Hepatocyte (in vitro differentiated cells): ENCODE measurements at places on chromosomes 4 and X. TPM values are rescaled to one million over a fixed set of nuclear protein-coding genes. Genes with fewer than 3 reads are reported as not detected.
A peak's percentile ranks its signal among the peaks of the same experiment; 100 is the strongest.

GRCh38 chr4:76087007-76087769 lies 12.7 kb downstream of the ART3 start:
- DNase-seq, result peak; percentile 77

DNA sequence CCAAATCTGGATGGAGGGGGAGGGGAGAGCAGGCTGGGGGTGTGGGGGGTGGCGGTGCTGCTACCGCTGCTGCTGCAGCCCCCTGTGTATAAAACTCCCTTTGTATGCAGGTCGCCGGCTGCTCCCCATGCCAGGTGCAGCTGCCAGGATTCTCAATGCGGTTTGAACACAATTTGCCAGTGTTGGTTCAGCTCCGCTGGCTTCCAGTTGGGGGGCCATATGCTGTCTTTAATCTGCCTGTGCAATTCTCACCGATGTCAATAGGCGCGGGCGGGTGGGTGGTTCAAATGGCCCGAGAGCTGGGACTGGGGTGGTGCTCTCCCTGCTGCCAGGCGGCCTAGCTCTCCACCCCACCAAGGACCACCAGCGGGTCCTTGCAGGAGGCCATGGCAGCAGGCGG lies 257.6 kb downstream of the BCOR start:
- no peak for DNase-seq

- no peak for DNase-seq
Measured at GRCh38 chr4:108219998-108220397, 51.3 kb upstream of the LEF1 start.

- DNase-seq, result no peak
Measured at GRCh38 chr4:157591245-157591644, 370.7 kb downstream of the GRIA2 start.

GRCh38 chr4:167642250-167642649 lies 408.0 kb upstream of the SPOCK3 start:
- DNase-seq, result no peak

GRCh38 chrX:147646949-147647723 lies 264.6 kb upstream of the FMR1 start:
- DNase-seq, result no peak

GRCh38 chr4:55032179-55032578 lies 93.2 kb downstream of the KDR start:
- DNase-seq, result no peak

DNA sequence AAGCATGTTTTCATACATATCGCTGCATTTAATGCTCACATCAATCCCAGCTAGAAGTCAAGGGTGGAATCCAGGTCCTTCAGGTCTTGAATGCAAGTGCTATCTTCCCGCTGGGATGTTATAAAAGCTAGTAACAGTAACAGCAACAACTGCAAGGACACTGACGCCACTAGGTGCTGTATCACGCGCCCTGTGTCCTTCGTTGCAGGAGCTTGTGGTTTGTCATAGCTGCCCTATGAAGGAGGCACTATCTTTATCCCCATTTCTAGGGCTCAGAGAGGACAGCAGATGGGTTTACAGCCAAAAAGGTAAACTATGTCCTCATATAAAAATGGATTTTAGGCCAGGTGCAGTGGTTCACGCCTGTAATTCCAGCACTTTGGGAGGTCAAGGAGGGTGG lies 202.9 kb downstream of the NSUN7 start:
- no peak for DNase-seq

DNA sequence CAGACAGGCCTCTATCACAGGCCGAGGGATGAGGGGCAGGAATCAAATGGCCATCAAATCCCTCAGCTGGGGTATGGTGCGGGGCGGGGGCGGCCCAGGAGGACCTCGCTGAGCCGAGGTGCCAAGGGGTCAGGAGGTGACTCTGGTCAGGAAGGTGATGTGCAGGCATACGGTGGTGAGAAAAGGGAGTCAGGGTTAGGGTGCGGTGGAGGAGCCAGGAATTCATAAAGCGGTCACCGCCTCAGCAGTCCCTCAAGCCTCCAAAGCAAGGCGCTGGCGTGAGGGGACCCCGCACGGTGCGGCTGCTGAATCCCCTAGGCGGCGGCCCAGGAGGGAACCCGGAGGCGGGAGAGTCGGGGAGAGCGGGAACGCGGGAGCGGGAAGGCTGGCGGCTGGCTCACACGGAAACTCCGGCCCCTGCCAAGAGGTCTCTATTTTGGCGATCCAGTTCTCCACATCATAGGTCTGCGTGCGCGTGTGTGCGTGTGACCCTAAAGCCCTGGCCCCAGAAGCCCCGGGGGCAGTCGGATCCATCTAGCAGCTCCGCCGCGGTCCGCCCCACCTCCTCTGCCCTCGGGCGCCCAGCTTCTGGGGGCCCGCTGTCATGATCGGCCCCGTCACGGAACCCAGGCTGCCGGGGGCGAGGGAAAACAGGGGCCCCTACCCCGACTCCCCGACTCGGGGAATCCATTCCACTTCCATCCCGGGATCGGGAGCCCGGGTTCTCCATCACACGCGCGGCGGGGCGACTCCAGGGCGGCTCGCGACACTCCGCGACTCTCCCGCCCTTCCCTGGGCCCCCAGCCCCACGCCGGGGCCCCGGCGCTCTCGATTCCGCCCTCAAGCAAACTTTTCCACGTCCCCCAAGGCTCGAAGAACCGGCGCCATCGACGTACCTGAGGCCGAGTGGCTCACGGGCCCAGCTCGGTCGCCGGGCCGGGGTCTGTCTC lies 593 bp downstream of the ELF4 start:
- peak; percentile 40 for DNase-seq

DNA sequence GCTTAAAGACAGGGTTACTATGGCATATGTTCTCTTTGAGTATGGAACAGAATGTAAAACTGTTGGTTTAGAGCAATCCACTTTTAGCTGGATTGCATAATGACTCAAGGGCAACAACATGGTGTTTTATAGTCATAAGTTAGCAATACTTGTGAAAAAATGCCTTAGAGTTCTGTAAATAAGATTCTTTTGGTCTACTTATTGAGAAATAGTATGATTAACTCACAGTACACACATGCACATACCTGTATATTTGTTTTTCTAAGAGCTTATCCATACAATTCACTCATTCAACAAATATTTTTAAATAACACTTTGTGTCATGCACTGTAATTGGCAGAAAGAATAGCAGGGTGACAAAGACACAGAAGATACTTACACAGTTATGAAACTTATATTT lies 1415.5 kb downstream of the PCDH7 start:
- no peak for DNase-seq

GRCh38 chrX:144819406-144819805 lies 427.9 kb upstream of the SPANXN1 start:
- DNase-seq, result no peak

DNA sequence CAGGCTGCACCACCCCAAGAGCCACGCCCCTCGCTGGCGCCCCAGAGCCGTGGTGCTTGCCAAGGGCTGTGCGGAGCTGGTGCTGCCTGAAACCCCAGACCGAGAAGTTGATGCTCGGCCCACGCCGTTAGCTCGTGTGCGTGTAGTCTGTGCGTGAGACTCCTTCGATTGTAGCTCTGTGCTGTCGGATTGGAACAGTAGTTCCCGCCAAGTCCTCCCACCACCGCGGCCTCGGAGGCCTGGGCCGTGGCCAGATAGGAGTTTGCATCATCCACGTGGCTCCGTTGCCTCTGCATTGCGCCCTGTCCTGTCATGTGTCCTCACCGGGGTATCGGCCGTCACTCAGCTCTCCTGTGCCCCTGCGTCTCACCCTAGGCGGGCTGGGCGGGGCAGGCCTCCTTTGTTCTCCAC lies 24.2 kb downstream of the TNIP2 start:
- no peak for DNase-seq

GRCh38 chr4:20159516-20159915 lies 92.2 kb upstream of the SLIT2 start:
- DNase-seq, result no peak

- DNase-seq, result no peak
Measured at GRCh38 chr4:83920375-83920774, 384.5 kb downstream of the GPAT3 start.

GRCh38 chr4:74931376-74931775 lies 1.5 kb upstream of the PARM1 start:
- DNase-seq, result no peak

DNA sequence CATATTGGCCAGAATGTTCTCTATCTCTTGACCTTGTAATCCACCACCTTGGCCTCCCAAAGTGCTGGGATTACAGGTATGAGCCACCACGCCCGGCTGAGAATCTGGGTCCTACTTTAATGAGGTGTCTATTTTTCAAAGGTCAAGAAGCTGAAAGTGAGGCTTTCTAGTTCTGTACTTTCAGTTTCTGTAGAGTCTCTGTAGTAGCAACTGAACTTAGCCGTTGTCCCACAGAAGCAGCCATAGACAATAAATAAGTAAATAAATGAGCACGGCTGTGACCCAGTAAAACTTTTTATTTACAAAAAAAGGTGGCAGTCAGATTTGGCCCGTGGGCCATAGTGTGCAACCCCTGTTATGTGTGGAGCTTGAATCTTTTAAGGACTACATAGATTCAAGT lies 92.0 kb downstream of the FNIP2 start:
- DNase-seq, result no peak

DNA sequence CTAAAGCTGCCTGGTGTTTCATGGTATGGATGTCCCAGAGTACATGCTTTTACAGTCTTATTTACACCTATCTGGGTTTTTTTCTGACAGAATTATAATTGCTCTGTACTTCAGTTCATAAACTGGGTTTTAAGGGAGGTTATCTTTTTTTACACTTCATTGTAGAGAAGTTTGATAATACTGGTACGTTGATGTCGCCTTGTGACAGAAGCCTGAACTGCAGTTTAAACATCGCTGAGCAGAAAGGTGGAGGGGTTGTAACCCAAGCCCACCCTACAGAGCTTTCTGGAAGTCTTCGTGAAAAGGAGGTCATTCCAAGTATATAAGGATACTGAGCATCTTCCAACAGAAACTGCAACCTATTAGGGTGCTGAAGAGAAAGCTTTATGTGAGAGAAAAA lies 46.4 kb downstream of the BEX1 start:
- DNase-seq, result no peak

- DNase-seq, result no peak
Measured at GRCh38 chr4:85187106-85187505, 220.6 kb upstream of the WDFY3 start.

DNA sequence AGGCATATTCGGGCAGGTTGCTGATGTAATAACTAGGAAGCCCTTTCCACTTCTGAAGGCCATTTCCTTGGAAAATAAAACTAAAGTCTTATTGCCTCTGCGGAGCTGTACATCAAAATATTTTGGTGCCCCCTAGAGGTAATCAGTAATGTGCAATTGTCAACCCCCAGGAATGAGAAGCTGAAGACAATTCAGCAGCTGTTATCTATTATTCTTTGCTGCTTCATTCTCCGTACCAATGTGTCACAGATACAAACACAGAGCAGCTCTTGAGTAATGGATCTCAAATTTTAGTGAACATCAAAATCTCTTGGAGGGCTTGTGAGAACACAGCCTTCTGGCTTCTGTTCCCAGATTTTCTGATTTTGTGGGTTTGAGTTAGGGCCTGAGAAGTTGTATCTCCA lies 3.5 kb upstream of the SLIT2 start:
- peak; percentile 77 for DNase-seq

- DNase-seq, result no peak
Measured at GRCh38 chr4:16598597-16599206, 299.7 kb downstream of the LDB2 start.

GRCh38 chrX:46587753-46588171 lies 14.2 kb downstream of the CHST7 start:
- no peak for DNase-seq

GRCh38 chr4:61522312-61522711 lies 322.2 kb downstream of the ADGRL3 start:
- no peak for DNase-seq

GRCh38 chr4:87574996-87575395 lies 33.3 kb upstream of the DSPP start:
- no peak for DNase-seq

DNA sequence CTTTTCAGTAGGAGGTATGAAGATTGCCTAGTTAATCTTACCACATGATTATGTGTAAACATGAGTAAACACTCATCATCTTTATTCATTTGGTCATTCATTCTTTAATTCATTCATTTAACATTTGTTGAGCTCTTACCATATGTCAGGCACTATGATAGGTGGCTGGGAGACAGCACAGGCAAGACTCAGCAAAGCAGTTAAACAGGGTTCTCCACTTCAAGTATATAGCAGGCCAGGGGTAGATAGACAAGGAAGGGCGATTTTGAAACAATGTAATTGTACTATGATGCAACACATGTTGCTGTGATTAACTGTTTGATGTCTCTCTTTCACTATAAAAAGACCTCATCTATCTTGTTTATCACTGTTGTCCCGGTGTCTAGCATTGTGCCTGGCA lies 84.3 kb upstream of the GPR101 start:
- no peak for DNase-seq

GRCh38 chr4:4869731-4870571 lies 10.5 kb downstream of the MSX1 start:
- no peak for DNase-seq

GRCh38 chrX:53831662-53832635 lies 145.4 kb upstream of the HUWE1 start:
- peak; percentile 45 for DNase-seq

GRCh38 chr4:172989984-172990820 lies 178.4 kb upstream of the GALNT7 start:
- no peak for DNase-seq

GRCh38 chr4:91035276-91035675 lies 908.1 kb downstream of the CCSER1 start:
- DNase-seq, result no peak

- DNase-seq, result no peak
Measured at GRCh38 chr4:7060346-7061150, 7.3 kb downstream of the GRPEL1 start.

Gene KCTD8
- total RNA-seq, result 0.48 and 1.5 TPM in 2 replicates

Gene CLNK
- not detected in 2 replicates for total RNA-seq

Gene PCDH18
- total RNA-seq, result 70.9 and 73.4 TPM in 2 replicates

Gene ATP6AP2
- 127 and 131 TPM in 2 replicates for total RNA-seq

Gene PPP1R3F
- 6.4 and 6.8 TPM in 2 replicates for total RNA-seq
